GM23248 (cell line): ENCODE measurements at places on chromosomes 6 and 20. TPM values are rescaled to one million over a fixed set of nuclear protein-coding genes. Genes with fewer than 3 reads are reported as not detected.

DNA sequence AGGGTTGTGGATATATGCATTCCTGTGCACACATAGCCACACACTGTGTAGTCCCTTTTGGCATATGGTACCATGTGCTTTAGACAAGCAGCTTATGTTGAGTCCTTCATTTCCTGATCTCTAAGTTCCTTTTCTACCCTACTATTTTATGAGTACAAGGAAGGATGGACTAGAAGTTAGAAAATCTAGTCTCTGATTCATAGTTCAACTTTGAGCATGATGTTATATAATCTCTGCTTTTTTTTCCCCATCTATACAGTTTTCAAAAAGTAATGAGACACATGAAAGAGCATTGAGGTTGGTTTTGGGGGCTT is 123.6 kb downstream of the PLEKHG1 start:
- no peak for DNase-seq

GRCh38 chr6:17965397-17965796 is 22.0 kb downstream of the KIF13A start:
- DNase-seq = peak; percentile 87

- DNase-seq = no peak
These were observed 105.9 kb downstream of the ADGRB3 start for GRCh38 chr6:68740828-68741500.

DNA sequence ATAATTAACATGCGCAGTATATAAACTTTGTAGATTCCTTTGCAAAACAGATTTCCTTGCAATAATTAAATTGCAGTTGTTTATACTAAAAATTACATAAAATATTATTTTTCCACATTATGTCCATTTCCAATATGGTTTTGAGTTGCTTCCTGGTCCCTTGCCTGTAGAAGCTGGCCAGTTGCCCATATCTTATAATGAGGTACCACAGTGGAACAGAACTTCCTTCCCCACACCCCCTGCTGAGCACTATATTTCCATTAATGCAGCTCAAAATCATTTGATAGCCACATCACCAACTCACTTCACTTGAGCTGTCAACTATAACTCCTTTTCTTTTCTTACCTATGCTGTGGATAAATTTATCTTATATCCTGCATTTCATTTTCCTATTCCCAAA is 194.6 kb downstream of the DST start:
- no peak for DNase-seq

Gene SGK2
- not detected in 2 replicates for polyA plus RNA-seq

DNA sequence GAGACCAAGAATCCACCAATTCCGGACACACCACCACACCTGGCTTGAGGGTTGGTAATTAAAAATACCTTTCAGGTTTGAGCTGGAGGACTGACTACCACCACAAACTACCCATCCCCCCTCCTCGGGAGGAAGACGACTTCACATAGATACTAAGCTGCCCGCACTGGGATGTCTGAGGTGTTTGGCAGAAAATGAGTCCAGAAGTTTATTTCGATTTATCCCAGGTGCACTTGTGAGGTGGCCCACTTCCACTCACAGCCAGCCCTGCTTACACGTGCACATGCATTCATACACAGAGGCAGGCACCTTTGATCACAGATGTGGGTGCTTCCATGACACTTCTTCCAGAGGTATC is 187.1 kb downstream of the ID4 start:
- no peak for DNase-seq

DNA sequence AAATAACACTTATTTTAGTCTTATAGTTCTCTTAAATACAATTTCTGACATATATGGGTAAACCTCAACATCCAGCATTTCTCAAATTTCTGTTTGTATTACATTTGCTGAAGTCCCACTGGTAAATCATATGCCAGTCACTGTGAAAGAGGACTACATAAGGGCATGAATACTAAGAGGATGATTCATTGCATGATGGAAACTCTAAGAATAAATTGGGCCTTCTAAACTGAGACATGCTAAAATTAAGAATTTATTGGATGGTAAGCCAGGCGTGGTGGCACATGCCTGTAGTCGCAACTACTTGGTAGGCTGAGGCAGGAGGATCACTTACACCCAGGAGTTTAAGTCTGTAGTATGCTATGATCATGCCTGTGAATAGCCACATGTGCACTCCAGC is 12.1 kb downstream of the DEFB123 start:
- DNase-seq = peak; percentile 14

GRCh38 chr6:118198746-118199145 is 291.7 kb downstream of the SLC35F1 start:
- peak; percentile 52 for DNase-seq

Gene SLC22A7
- polyA plus RNA-seq = not detected in 2 replicates

GRCh38 chr6:89066940-89067646 is 13.5 kb upstream of the PNRC1 start:
- DNase-seq = no peak
